ENCODE measurements at places on chromosomes 16 and 17. TPM values are rescaled to one million over a fixed set of nuclear protein-coding genes. Genes with fewer than 3 reads are reported as not detected.

Gene TBC1D3I
- not detected for polyA plus RNA-seq

Gene GP1BA
- not detected for polyA plus RNA-seq

Gene CCL8
- polyA plus RNA-seq: not detected

Gene PLXDC1
- polyA plus RNA-seq: 0.17 TPM

Gene GP2
- polyA plus RNA-seq: not detected

Gene GPR142
- polyA plus RNA-seq: not detected

Gene AOC2
- 0.46 TPM for polyA plus RNA-seq

Gene TPSD1
- polyA plus RNA-seq: not detected

Gene WNT3
- polyA plus RNA-seq: 0.99 TPM

Gene NDRG4
- 1.6 TPM for polyA plus RNA-seq

Gene C16orf89
- polyA plus RNA-seq: not detected

Gene MT4
- polyA plus RNA-seq: not detected

Gene TNFSF13
- polyA plus RNA-seq: 2.3 TPM

Gene RNF112
- polyA plus RNA-seq: 0.04 TPM

Gene CTF1
- polyA plus RNA-seq: 3.0 TPM

Gene CBX4
- 7.8 TPM for polyA plus RNA-seq

Gene PRR14
- polyA plus RNA-seq: 37.0 TPM

Gene NACA2
- polyA plus RNA-seq: not detected

Gene NPIPB9
- polyA plus RNA-seq: 0.07 TPM

Gene CHST4
- polyA plus RNA-seq: 0.08 TPM

Gene CD300A
- polyA plus RNA-seq: not detected

Gene CRYM
- polyA plus RNA-seq: 0.08 TPM

Gene TMEM92
- 6.7 TPM for polyA plus RNA-seq

Gene RGS11
- not detected for polyA plus RNA-seq

Gene AP2B1
- polyA plus RNA-seq: 69.1 TPM

Gene CDK3
- polyA plus RNA-seq: 3.0 TPM

Gene KRT9
- 1.7 TPM for polyA plus RNA-seq

Gene NDUFB10
- 237 TPM for polyA plus RNA-seq

Gene TMEM238L
- polyA plus RNA-seq: not detected

Gene TMEM204
- polyA plus RNA-seq: 4.8 TPM

Gene HSF5
- polyA plus RNA-seq: 0.01 TPM

Gene ABCA6
- not detected for polyA plus RNA-seq

Gene DRC3
- 0.28 TPM for polyA plus RNA-seq

Gene STARD3
- polyA plus RNA-seq: 39.3 TPM

Gene KRT39
- polyA plus RNA-seq: not detected

Gene ASPHD1
- 4.4 TPM for polyA plus RNA-seq

Gene FOXN1
- polyA plus RNA-seq: 0.07 TPM

Gene LAT
- polyA plus RNA-seq: 2.4 TPM

Gene METTL2A
- 25.2 TPM for polyA plus RNA-seq

Gene FAM171A2
- 1.3 TPM for polyA plus RNA-seq

Gene MFAP4
- not detected for polyA plus RNA-seq

Gene CNTD1
- 0.02 TPM for polyA plus RNA-seq

Gene ZNF597
- polyA plus RNA-seq: 0.65 TPM

Gene LGALS9B
- polyA plus RNA-seq: 12.8 TPM

Gene KRTAP2-2
- not detected for polyA plus RNA-seq

Gene OR1D5
- not detected for polyA plus RNA-seq

Gene ATP2A3
- 0.76 TPM for polyA plus RNA-seq

Gene BICDL2
- 0.37 TPM for polyA plus RNA-seq

Gene NXPH3
- 2.2 TPM for polyA plus RNA-seq

Gene EFCAB13
- 0.45 TPM for polyA plus RNA-seq

Gene TP53TG3B
- polyA plus RNA-seq: not detected

Gene CHMP6
- 41.1 TPM for polyA plus RNA-seq

Gene GJC1
- 14.5 TPM for polyA plus RNA-seq

Gene FAM83G
- 25.0 TPM for polyA plus RNA-seq

Gene USP43
- 3.4 TPM for polyA plus RNA-seq

Gene RNU2-1
- not detected for polyA plus RNA-seq

Gene ZNF469
- polyA plus RNA-seq: 0.01 TPM

Gene PLD6
- 1.2 TPM for polyA plus RNA-seq

Gene MPP2
- polyA plus RNA-seq: 0.49 TPM
